ENCODE measurements at places on chromosomes 11 and 22.

- DNase-seq = no peak
Measured at GRCh38 chr11:99376463-99376862, 355.7 kb downstream of the CNTN5 start.

- no peak for DNase-seq
Measured at GRCh38 chr11:130390071-130390758, 38.2 kb downstream of the ADAMTS8 start.

GRCh38 chr11:17397311-17398002, 9.0 kb upstream of the KCNJ11 start:
- DNase-seq = no peak

DNA sequence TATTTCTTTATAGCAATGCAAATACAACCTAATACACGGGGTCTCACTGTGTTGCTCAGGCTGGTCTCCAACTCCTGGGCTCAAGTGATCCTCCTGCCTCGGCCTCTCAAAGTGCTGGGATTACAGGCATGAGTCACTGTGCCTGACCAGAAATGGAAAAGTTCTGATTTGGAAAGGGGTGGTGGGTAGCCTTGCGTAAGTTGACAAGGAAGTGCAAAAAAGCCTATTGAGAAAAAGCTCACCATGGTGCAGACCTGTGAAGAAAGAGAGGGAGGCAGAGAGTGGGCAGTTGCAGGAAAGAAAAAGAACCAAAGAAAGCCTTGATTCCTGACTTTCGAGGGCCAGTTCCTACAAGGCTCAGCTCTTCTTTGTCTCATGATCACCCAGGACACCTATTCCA, 27.1 kb downstream of the AGBL2 start:
- no peak for DNase-seq

DNA sequence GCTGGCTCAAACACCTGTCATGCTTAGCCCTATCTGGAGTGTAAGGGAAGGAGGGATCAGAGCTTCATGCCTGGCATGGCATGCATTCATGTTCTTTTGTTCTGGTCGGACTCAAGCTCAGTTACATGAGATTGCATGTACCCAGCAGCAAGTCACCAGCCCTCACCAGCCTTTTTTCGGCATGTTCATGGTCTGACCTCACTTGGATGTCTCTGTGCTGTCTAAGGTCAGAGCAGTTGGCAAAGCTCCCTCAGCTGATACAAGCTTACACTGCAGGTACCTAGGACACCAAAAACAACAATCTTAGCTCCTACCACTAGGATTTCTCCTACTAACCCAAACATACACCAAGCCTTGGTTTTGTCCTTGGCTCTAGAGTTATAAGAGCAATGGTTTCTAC, 152.6 kb downstream of the BARX2 start:
- no peak for DNase-seq

DNA sequence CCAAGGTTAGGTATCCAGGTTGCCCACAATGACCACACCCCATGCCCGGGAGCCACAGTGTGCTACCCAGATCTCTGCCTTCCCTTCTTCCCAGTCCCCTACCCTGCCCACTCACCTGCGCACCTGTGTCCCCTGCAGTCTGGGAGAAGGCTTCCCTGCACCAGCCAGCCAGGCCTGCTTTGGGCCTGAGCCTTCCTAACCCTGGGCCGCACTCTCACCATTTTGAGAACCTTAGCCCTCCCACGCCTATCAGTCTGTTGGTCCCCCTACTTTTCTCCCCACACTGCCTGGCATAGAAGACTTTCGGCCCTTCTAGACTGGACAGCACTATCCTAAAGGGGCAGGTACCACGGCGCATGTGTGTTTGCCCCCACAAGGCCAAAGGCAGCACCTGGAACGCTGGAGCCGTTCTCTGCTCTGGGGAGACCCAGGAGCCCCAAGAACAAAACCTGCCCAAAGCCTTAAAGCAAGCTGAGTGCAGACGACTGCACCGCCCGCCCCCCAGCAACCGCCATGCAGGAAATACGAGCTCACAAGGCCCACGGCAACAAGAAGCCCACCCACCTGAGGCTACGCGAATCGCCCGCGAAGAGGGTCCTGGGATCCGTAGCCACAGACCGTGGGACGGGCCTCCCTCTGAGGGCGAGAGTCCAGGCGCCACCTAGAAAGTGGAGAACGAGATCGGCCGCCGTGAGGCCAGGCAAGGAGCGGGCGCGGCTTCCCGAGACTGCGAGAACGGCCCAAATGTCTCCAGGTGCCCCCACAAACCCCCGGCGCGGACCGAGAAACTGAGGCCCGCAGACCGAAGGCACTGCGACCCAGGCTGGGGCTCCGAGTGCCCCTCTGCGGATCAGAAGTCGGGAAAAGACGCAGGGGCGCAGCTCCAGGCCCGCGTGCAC, 546 bp downstream of the GNB1L start:
- DNase-seq = no peak

DNA sequence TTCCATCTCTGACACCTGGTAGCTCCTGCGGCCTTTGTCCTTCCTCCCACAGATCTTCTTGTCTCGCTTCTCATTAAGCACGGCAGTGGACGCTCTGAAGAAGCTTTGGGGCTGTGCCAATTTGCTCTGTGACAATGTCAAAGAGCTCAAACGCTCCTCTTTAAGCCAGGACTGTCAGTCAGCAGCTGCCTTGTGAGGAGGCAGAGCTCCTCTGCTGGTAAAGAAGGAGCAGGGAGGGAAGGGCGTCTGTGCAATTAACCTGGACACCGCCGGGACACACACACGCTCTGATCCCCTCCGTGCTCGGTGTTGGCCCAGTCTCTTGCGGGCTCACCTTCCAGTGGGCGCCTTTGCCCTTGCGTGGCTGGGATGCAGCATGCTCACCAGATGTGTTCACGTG, 373.9 kb downstream of the BRD1 start:
- no peak for DNase-seq

GRCh38 chr22:30649430-30650007, 13.9 kb downstream of the SLC35E4 start:
- no peak for DNase-seq

GRCh38 chr11:85029964-85030363, 597.2 kb downstream of the DLG2 start:
- DNase-seq = peak; percentile 84

- DNase-seq = no peak
Measured at GRCh38 chr11:118252688-118253087, 523 bp upstream of the MPZL3 start.

GRCh38 chr11:79431535-79431934, 9.3 kb downstream of the TENM4 start:
- DNase-seq = no peak

DNA sequence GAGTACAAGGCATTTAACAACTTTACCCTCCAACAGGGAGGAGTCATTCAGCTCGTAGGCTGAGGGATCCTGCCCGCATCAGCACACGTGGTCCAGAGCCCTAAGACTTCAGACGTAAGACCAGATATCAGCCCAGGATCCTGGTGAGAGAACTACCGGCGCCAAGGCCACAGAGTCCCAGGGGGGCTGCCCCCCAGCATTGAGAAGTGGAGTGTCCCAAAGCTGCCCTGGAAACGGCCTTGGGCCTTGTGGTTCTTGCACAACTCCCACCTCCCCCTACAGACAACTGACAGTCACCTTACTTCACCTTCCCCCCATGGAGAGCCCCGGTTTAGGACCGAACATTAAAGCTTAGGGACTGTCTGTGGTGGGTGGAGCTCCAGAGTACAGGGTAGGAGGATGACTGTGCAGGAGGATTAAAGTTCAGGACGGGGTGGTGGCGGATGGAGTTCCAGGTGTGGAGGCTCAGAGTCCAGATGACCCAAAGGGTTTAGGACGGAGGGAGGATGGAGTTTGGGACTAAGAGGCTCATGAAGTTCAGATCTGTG, 1.0 kb downstream of the C11orf91 start:
- no peak for DNase-seq

DNA sequence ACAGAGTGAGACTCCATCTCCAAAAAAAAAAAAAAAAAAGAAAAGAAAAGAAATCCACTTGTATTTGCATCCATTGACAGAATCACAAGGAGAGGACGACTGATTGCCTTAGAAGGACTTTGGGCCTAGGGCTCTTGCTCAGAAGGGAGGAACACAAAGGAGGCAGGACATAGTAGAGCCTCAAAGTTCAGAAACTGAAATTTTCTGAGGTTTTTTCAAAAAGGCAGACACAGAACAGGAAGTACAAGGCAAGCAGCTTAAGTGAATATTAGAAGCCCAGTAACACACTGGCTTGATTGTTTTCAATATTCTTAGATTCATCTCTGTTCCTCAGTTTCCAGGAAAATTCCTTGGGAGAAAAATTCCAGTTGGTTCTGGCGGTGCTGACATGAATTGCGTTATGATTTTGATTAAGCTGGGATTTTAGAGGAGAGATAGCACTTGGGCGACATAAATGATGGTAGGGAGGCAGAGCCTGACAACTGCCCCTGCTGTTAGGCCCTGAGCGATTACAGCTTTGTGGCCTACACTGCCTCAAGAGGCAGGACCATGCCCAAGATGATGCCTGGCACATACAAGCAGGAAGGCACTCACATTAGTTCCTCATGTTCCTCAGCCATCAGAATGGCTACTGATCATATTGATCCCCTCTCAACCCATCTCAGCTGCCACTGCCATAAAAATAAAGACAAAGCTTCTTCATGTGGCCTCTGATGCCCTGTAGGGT, 15.3 kb downstream of the CLPB start:
- DNase-seq = no peak

DNA sequence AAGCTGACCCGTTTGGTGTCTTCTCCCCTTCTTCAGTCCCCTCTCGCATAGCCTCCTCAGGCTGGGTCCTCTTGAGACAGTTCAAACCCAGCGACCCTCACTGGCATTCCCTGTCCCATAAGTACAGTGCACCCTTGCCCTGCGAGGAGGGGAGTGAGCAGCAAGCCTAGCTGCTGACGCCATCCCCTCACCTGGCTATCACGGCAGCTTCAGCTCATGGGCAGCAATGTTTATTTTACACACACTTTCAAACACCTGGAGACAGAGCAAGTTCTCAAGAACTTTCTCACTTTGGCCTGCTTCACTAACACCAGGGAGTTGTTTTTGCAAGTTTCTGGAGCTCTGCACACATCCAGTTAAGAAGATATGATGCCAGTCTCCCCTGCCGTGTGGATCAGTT, 189.6 kb upstream of the E2F8 start:
- DNase-seq = no peak

GRCh38 chr11:100878474-100878873, 191.4 kb downstream of the ARHGAP42 start:
- no peak for DNase-seq

DNA sequence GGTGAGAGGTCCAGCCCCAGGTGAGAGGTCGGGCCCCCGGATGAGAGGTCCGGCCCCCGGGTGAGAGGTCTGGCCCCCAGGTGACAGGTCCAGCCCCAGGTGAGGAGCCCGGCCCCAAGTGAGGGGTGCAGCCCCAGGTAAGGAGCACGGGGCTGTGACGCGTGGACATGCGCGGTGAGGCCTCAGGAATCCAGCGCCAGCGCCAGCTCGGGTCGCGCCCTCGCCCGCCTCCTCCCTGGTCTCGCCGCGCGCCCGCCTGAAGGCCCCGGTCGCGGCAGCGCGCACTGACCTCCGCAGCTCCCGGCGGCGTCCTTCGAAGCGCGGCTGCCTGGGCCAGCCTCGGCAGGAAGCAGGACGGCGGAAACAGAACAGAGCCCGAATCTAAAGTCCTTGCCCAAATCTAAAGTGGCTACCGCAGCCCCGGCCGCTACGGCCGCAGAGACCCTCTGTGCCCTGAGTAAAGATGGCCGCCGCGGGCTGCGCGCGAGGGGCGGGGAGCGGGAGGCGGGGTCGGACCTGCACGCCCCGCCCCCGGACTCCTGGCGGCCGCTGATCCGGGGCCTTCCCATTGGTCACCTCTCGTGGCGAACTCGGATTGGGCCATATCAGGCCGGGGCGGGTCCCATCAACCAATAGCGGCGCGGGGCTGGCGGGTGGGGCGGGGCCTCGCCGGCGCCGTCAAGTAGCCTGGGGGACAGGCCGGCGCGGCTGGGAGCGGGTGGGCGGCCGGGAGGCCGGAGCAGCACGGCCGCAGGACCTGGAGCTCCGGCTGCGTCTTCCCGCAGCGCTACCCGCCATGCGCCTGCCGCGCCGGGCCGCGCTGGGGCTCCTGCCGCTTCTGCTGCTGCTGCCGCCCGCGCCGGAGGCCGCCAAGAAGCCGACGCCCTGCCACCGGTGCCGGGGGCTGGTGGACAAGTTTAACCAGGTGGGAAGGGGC, at the start of the genes ALG12 and CRELD2:
TSS of gene ALG12 (minus strand) at position 465 of the 937 bp plus-strand sequence. CDS start 4,673 bp downstream, outside the sequence.
TSS of gene CRELD2 (plus strand) at position 661 of the 937 bp plus-strand sequence. CDS start at position 797, 136 bp downstream.
- peak; percentile 57 for DNase-seq

DNA sequence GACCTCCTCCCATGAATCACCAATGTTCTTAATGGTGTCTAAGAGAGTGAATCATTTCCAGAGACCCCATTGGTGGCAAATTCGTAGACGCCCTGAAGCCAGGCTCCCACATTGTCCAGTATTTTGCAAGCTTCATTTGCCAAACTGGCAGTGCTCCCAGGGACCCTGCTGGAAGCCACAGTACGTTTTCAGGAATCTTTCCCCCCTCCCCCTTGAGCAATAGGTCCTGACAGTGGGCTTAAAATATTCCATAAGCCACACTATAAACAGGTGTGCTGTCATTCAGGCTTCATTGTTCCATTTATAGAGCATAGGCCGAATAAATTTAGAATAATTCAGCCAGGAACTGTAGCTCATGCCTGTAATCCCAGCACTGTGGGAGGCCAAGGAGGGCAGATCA, 125.3 kb downstream of the MORC2 start:
- no peak for DNase-seq
